ENCODE measurements at places on chromosomes 2 and 18.

DNA sequence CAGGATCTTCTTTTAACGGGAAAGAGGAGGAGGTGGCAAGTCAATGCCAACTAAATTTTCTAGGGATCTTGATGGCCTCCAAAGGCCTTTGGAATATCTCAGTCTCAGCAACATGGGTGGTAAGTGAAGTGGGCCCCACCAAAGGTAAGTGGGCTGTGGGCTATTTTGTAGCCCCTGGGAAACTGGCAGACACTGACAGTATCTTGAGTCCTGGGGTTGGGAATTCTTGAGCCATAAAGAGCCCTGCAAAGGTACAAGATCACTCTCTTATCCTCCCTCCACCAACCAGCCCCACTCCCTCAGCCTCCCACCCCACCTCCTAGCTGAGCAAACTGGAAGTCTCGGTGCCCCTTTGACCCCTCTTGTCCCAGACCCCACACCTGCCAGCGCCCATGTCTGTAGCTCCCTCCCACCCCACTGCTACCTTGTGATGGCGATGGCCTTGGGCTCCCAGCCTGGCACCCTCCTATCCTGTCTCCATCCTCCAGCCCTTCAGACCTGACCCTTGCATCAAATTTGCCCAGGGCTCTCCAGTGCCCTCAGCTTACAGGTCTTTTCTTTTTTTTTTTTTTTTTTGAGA lies 8.5 kb downstream of the ATP6V1B1 start:
- peaks cover 12% of the 10 kb centered on the region for H3K4me1 ChIP-seq
- no peak overlapping the region for H3K27ac ChIP-seq
- no peaks in the 10 kb centered on the region for H3K27me3 ChIP-seq
- no peaks in the 10 kb centered on the region for H3K36me3 ChIP-seq
- no peak overlapping the region for H3K4me3 ChIP-seq

DNA sequence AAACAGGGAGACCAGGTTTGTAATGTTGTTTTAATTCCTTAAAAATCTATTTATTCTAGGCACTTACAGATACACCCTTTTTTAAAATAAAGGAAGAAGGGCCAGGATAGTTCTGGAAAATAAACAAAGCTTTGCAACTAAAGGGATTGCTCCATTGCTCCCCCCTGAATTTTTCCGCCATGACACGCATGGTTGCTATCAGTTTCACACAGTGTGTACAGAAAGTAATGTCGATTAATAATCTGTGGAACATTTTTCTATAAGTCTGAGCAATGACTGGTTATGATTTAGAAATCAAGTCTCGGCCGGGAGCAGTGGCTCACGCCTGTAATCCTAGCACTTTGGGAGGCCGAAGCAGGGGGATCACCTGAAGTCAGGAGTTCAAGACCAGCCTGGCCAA lies 90.8 kb downstream of the GAREM1 start:
- H3K36me3 ChIP-seq = no peaks in the 10 kb centered on the region
- H3K4me1 ChIP-seq = peaks cover 31% of the 10 kb centered on the region
- no peak overlapping the region for H3K27ac ChIP-seq
- H3K4me3 ChIP-seq = no peak overlapping the region
- no peaks in the 10 kb centered on the region for H3K27me3 ChIP-seq
- DNase-seq = no peak

- H3K4me1 ChIP-seq = peaks cover 73% of the 10 kb centered on the region
- no peak overlapping the region for H3K4me3 ChIP-seq
- H3K36me3 ChIP-seq = no peaks in the 10 kb centered on the region
- H3K27me3 ChIP-seq = no peaks in the 10 kb centered on the region
Observed at GRCh38 chr2:207160115-207160514, 5.6 kb downstream of the KLF7 start.

DNA sequence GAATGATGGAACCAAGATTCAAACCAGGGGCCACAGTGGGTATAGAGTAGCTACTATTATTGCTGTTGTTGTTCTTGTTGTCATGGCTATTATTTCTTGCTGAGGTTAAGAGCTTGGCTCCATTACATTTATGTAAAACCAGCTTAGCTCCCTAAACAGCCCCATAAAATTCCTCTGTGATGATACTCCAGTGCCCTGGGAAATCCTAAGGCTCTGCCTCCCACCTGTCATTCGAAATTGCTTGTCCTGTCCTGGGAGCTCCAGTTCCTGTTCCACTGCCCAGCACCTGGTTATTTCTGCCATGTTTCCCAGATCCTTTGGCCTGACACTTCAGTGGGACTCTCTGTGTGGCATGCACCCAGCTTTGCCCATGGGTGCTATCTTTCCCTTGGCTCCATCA lies 27.8 kb upstream of the NCOA1 start:
- H3K4me1 ChIP-seq = no peaks in the 10 kb centered on the region
- DNase-seq = no peak
- H3K27me3 ChIP-seq = no peaks in the 10 kb centered on the region
- no peak overlapping the region for H3K4me3 ChIP-seq
- H3K27ac ChIP-seq = no peak overlapping the region
- H3K36me3 ChIP-seq = no peaks in the 10 kb centered on the region

- H3K36me3 ChIP-seq = no peaks in the 10 kb centered on the region
- H3K4me1 ChIP-seq = no peaks in the 10 kb centered on the region
- no peak overlapping the region for H3K4me3 ChIP-seq
- DNase-seq = no peak
Observed at GRCh38 chr2:157940024-157940423, 63.9 kb upstream of the ACVR1 start.
